Chondrocyte (in vitro differentiated cells): ENCODE measurements at places on chromosomes 16 and 17. TPM values are rescaled to one million over a fixed set of nuclear protein-coding genes. Genes with fewer than 3 reads are reported as not detected.

- DNase-seq, result no peak
Observed at GRCh38 chr16:68093816-68094613, 8.8 kb downstream of the NFATC3 start.

Gene CHAD
- 0.12 TPM in 1 of 3 replicates, not detected in the others for total RNA-seq

Gene SLC16A11
- total RNA-seq, result 0.41 to 0.85 TPM (median 0.47 TPM) in 3 replicates

Gene KCTD19
- total RNA-seq, result not detected in 3 replicates

DNA sequence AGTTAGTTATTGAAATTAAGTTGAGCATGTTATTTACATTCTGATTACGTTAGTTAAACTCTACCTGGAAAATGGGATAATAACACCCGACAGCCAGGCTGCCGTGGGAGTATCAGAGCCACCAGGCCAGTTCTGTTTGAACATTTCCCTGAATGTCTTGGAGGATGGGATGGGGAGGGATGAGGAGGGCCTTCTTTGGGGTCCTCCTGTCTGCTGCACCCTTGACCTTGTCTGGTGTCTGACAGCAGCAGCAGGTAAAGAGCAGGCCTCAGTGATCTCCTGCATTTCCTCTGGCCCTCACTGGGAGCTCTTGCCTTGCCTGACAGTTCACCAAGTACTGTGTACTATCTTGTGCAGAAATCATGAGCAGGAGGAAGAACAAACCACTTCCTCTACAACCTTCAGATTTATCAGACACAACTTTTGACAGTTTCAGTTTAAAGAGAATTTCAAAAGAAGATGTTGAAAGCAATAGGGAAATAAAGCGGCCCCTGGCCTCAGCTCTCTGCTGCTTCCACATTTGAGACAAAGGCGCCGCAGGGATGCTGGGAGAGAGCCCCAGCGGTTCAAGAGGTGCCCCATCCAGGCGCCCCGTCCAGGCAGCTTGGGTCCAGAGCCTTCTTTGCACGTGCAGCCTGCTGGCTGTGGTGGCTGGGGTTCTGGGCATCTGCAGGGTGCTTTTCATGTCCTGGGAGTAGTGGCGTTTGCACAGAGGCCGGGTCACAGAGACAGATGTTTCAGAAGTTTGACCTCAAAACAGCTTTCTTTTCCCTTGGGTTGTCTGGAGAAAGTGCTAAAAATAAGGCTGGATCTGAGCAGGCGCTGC, 25.3 kb downstream of the CMIP start:
- no peak for DNase-seq

DNA sequence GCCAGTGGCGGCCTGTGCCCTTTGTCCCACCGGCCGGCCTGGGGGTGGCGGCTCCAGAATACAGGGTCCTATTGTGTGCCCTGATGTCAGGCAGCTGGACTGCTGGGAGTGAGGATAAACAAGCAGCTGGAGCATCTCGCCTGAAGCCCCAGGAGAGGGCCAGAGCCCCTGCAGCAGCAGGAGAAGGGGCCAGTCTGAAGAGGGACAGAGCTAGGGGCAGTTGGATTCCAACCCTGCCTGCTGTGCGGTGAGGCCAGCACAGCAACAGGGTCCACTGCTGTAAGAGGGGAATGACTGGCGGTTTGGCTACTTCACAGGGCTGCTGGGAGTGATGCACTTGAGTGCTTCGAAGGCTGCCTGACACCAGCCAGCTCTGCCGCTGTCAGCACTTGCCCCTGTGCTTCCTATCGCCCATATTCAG, 25.0 kb downstream of the RAB11FIP4 start:
- DNase-seq, result peak; percentile 50

Gene KRTAP4-1
- not detected in 3 replicates for total RNA-seq

- DNase-seq, result no peak
Observed at GRCh38 chr17:17443173-17443572, 33.6 kb upstream of the MED9 start.

Gene KRTAP2-1
- total RNA-seq, result not detected in 3 replicates

Gene TBC1D3
- total RNA-seq, result not detected in 3 replicates

DNA sequence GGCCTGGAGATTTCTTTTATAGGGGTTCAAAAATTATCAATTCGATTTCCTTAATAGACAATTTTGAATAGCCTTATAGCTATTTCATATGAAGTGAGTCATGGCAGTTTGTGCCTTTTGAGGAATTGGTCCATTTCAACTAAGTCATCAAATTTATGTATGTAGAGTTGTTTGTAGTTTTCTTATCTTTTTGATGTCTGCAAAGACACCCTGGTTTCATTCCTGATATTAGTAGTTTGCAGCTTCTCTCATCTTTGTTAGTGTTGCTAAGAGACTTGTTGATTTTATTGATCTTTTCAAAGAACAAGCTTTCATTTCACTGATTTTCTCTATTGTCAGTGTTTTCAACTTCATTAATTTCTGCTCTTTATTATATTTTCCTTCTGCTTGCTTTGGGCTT, 44.2 kb downstream of the N4BP1 start:
- no peak for DNase-seq

Gene CLEC18A
- total RNA-seq, result 3.5 to 4.5 TPM (median 4.3 TPM) in 3 replicates

- no peak for DNase-seq
Observed at GRCh38 chr17:2860045-2860444, 63.8 kb downstream of the RAP1GAP2 start.

DNA sequence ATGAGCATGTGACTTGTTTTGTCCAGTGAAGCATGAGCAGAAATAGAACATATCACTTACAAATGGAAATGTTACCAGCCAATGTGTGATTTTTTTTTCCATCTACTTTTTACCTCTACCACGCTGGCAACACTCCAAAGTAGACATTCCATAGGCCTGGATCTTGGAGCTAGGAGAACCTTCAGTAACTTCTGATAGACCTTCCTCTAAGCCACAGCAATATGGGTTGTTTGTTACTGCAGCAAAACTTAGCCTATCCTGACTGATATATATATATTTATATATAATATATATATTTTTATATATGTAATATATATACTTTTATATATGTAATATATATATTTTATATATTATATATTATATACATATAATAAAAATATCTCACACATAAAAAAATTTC, 284.4 kb upstream of the XYLT1 start:
- no peak for DNase-seq

Gene KRT33B
- total RNA-seq, result not detected in 3 replicates

- DNase-seq, result no peak
Observed at GRCh38 chr17:76497979-76498875, 3.0 kb downstream of the RHBDF2 start.

Gene WIPF2
- 25.9 to 28.3 TPM (median 28.1 TPM) in 3 replicates for total RNA-seq

DNA sequence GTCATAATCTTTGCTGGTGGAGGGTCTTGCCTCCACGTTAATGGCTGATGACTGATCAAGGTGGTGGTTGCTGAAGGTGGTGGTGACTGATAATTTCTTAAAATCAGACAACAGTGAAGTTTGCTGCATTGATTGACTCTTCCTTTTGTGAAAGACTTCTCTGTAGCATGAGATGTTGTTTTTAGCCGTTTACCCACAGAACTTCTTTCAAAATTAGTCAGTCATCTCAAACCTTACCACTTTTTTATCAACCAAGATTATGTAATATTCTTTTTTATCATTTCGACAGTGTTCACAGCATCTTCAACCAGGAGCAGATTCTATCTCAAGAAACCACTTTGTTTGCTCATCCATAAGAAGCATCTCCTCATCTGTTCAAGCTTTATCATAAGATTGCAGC, 5.9 kb downstream of the UQCRC2 start:
- no peak for DNase-seq

DNA sequence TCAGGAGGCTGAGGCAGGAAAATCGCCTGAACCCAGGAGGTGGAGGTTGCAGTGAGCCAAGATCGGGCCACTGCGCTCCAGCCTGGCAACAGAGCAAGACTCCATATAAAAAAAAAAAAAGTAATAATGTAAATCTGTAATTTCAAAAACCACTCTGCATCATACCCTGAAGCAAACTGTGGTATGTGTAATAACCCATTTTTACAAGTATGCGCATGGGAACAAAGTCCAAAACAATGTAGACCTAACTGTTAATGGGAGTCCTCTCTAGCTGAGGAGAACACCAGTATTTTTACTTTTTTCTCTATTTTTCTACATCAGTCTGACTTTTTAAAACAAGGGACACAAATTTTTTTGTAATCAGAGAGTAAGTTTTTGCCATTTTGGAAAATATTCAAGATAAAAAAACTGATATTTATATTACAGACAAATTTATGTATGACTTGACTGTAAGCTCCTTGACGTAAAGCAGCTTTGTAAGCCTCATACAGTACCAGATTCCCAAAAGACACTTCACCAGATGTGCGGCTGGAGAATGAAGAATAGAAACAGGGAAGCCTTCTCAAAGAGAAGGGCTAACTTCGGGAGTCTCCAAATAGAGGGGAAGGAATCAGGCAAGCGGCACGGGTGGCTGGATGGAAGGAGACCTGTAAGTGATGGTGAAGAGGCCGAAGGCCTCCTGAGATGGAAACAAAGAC, 25.7 kb downstream of the CMTM4 start:
- no peak for DNase-seq

Gene ITGA2B
- 1.7 to 2.2 TPM (median 2.0 TPM) in 3 replicates for total RNA-seq

Gene TBX6
- 0.34 to 0.59 TPM (median 0.55 TPM) in 3 replicates for total RNA-seq

GRCh38 chr17:16477255-16477654, 14.7 kb downstream of the LRRC75A start:
- DNase-seq, result no peak
